Activated CD4-positive, alpha-beta T cell treated with anti-CD3 and anti-CD28 coated beads, Interleukin-2, amount 50 U/mL, for 16 hours (primary cell): ENCODE measurements at places on chromosomes 7 and 10.

DNA sequence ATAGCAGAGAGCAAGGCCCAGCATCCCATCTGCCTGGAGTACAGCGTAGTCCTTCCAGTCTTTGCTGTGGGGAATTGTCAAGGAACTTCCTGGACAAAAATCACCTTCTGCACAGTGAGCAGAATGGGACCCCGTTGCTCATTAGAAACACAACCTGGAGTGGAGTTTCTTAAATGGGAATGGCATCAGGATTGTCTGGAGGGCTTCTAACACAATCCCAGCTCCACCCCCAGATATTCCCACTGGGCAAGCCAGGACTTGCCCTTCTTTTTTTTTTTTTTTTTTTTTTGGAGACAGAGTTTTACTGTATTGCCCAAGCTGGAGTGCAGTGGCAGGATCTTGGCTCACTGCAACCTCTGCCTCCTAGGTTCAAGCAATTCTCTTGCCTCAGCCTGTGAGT lies 356.4 kb downstream of the GALNT17 start:
- DNase-seq, result no peak

DNA sequence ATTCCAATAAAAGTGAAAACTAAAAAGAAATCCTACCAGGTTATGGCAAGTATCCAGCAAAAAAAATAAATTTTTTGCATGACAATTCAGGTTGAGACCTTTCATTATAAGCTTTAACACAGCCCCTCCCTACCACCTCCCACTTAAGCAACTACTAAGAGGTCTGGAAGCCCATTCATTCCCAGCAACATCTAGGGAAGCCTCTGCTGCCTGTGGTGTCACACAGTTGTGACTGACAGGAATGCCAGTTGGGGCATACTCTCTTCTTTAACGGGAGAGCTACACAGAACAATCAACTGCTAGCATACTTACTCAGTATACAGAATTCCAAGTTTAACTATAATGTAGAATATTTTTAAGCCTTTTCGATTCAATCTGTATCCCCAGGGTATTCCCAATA lies 27.8 kb downstream of the ABI1 start:
- no peak for DNase-seq

GRCh38 chr7:149725426-149725821 lies 48.0 kb downstream of the ZNF467 start:
- DNase-seq, result no peak

DNA sequence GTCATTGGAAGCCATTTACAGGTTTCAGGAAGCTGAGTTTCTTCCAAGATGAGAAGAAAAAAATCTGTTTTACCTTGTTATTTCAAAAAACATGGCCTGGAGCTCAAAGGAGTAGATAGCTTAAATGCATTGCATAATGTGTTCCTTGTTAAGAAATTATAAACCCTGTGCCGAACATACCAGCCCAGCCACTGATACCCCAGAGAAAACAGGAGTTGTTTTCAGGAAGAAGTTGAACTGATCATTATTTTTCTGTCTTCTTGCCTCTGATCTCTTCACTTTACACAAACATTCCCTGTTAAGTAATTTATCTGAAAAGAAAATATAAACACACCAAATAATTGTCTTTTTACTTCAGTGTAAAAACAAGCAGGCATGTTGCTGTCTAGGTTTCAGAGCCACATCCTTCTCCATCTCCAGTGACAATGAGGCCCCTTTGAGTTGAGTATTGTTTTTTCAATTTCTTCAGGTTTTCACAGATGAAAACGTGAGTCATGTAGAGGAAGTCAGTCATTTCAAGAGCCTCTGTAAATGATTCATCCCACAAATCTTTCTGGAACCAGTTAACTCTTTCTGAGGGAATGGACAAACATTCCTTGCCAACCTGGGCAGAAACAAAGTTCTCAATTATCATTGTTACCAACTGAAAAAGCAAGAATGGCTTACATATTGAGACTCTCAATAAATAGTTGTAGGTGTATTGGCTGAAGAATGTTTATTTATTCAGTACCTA lies 244.2 kb downstream of the IPMK start:
- peak; percentile 26 for DNase-seq

DNA sequence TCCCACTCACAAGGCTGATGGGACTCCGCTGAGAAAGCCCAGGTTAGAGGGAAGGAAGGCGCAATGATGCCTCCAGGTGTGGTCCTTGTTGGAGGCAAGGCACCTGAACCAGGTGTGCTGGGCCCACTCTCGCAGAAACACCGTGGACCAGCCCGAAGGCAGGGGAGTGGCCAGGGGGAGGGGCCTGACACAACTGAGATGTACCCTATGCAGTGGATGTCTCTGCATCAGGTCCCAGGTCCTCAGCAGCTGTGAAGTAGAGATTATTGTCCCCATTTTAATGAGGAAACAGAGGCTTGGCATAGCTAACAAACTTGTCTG lies 32.0 kb downstream of the GBX1 start:
- DNase-seq, result no peak

- no peak for DNase-seq
Observed at GRCh38 chr7:270351-270983, 19.5 kb upstream of the FOXL3 start.

GRCh38 chr7:51700593-51701215 lies 384.1 kb upstream of the COBL start:
- DNase-seq, result no peak

DNA sequence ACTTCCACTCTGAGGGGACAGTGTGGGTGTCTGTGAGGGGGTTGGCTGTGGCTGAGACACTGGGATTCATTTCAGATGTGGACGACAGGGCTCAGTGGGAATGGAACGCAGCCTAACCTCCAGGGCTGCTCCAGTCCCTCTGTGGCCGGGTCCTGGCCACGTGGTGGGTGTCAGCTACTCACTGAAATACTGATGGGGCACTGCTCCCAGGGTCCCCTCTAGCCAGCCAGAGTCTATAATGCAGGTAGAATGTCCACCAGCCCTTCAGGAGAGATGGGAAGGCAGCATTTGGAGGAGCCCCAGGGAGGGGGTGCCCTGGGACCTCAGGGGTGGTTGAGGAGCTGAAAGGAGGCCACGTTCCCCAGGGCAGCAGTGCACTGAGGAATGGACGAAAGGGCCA lies 87.2 kb upstream of the LANCL2 start:
- DNase-seq, result no peak

DNA sequence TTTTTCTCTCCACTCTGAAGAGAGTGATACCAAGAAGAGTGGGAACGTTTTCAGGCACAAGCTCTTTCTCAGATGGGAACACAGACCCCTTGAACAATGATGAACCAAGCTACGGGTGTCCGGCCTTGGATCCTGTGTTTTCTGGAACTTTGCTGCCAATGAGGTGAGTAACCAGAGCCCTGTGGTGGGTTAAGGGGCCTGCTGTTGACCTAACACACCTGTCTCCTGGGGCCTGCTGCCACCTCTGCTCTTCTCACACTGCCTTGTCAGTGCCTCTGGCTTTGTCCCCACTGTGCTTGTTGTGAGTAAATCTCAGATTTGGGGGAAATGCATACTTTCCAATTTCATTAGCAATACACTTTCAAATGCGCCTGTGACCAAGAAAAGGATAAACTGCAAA lies 1.4 kb upstream of the PKD1L1 start:
- DNase-seq, result no peak

DNA sequence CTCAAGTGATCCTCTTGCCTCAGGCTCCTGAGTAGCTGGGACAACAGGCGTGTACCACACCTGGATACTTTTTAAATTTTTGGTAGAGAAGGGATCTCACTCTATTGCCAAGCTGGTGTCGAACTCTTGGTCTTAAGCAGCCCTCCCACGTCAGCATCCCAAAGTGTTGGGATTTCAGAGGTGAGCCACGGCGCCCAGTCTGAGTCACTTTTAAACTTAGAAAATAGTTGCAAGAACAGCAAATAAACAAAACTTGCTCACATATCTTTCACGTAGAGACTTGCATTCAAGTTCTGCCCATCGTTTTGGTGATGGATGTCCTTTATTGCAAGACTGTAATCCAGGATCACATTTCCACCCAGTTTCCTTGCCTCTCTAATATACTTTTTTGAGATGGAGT lies 16.6 kb downstream of the GTF2I start:
- DNase-seq, result no peak

DNA sequence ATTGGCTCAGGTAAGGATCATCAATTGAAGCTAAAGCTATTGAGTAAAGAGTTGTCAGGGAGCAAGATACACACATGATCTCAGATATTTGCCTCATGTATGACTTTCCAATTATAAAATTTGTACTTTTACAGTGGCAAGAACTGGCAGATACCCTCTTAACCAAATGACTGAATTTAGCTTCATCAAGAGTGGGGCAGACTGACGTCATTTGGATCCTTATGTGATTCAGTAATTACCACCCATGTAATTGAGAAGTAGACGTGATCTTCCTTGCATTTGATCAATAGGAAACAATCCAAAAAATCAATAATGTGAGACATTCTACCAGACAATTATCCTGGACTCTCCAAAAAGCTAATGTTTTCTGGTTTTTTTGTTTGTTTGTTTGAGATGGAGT lies 8.9 kb downstream of the LRRC72 start:
- no peak for DNase-seq

DNA sequence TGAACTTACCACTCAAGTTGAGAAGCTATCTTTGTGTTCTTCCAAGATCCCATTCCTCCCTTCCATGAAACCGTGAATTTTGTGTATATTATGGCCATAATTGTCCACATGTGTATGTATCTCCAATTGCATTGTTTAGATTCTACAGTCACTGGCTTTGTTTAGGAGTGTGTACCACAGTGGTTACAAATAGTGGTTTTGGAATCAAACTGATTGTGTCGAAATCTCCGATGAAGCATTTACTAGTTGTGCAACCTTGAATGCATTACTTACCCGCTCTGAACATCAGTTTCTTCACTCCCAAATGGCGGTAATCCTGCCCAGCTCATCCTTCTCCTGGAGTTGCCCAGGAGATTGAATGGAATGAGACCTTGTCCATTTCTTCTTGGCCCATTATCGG lies 145.0 kb upstream of the ZNF32 start:
- no peak for DNase-seq

DNA sequence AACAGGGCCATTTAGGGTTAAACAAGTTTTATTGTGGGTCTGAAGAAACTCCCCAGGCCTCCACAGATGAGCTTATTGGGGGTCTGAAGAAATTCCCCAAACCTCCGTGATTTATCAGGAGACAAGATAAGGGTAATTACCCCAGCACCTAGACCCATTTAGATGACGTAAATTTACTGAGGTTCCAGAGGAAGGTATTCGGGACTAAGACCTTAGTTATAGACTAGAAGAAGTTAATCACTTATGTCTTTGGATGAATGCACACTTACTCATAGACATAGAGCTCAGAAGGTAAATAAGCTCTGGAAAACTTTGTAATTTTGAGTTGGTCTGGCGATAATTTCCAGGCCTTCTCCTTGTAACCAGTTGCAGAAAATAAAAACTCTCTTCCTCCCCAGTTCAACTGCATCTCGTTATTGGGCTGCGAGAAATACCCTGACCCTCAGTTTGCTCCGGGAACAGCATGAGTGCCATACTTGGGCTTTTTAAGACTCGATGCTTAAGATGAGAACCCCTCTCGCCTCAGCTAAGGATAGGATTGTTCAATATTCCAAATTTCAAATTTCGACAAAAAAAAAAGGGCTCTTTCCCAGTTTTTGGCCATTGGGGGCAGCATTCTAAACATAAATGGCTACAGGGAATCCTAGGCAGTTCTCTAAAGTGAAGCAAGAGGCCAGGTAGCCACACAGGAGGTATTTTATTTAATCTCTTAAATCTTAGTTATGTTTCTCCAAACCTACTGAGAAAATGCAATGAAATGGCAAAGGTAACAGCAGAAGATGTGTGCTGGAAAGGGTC lies 74.7 kb upstream of the PFKP start:
- DNase-seq, result no peak

GRCh38 chr7:157925383-157925875 lies 588.6 kb downstream of the DNAJB6 start:
- no peak for DNase-seq

DNA sequence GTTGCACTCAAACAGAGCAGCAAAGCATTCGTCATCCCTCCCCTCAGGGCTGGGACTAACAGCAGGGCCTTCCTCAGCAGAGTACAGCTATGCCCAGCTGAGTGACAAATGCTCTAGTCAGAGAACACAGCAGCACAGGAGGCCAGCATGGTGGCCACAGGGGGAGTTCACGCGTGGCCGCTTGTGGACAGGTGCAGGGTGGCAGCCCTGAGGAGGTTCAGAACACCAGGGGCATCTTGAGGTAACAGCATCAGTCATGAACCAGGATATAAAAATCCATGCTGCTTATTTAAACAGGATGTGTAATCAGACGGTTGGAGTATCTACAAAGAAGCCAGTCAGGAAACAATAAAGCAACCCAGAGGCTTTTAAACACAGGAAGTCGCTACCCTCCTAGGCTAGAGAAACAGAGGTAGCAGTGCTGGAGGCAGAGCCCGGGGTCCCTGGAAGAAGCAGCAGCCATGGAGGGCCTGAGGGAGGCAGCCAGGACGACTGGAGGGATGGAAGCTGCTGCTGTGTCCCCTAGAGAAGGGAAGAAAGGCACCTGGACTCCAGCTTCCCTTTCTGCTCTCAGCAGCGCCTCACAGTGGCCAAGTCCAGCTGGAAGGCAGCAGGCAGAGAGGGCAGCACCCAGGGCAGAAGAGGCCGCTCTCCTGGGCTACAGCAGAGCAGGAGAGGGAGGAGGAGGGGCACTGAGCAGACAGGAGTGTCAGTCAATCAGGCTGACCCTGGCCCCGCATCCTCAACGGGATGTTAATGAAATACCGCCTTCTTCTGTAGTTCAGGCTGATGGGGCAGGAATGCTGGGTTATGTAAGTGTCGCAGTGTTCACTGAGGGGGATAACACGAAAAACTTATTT lies 70.8 kb upstream of the UCN3 start:
- peak; percentile 87 for DNase-seq

GRCh38 chr10:26879744-26880143 lies 19.0 kb upstream of the ABI1 start:
- DNase-seq, result no peak

DNA sequence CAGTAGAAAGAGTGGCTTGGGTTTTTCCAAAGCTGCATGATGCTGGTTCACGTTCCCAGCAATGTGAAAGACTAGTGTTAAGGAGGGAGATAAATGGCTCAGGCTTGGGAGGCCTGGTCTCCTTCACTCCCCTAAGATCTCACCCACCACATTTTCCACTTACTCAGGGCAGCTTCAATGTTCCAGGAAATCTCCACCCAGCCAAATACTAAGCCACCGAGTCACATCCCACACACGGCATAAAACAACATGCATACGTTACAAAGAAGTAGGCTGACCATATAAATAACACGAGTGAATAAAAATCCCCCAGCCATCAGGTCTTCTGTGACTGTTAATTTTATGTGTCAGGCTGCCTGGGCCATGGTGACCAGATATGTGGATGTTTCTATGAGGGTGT lies 303.5 kb downstream of the SFMBT2 start:
- DNase-seq, result no peak

DNA sequence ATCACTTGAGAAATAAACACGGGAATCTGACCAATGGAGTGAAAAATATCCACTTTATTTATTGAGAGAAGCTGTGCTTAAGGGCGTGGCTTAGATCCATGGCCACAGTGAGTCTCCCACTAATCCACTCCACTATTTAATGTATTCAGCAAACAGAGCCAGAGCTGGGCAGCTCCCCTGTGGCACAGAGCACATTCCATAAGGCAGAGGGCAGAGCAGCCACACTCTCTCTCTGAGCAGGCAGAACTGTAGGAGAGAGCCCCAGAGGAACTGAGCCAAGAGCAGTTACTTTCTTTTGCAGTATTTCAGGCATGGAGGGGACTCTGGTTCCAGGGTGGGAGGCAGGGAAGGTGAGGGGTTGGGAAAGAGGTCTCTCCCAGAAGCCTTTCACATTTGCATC lies 106.0 kb downstream of the GALNT17 start:
- DNase-seq, result no peak

GRCh38 chr10:23402856-23403255 lies 36.0 kb upstream of the OTUD1 start:
- DNase-seq, result no peak
